RCC 7860 (cell line): ENCODE measurements at places on chromosomes 5 and 9.

- DNase-seq, result no peak
These were observed 128.7 kb upstream of the BOD1 start for GRCh38 chr5:173745123-173745522.

DNA sequence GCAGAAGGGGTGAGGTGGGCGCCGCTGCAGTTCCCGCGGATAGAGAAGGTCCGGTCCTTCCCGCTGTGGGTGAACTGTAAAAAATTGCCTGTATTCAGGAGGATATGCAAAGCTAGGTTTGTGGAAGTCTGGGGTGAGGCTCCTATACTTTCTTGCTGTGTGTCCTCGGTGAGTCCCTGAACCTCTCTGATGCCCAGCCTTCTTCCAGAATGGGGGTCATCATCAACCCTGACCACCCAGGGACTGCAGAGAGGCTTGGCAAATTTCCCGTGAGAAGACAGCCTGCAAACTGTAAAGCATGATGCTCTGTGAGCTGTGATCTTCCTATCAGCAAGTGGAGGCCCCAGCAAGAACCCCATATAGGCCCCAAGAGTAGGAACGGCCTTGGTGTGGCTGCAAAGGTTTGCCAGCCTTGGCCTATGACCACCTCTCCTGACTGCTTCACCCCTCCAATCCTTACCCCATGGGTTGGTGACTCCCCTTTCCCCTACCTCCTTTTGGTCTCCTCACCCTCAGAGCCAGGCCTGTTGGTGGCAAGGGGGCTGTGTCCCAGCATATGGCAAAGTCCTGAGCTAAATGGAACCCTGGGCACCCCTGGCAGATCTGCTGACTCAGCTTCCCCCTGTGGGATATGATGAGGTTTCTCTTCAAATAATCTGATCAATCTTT is 760 bp downstream of the ALDH1B1 start:
- no peak for DNase-seq

DNA sequence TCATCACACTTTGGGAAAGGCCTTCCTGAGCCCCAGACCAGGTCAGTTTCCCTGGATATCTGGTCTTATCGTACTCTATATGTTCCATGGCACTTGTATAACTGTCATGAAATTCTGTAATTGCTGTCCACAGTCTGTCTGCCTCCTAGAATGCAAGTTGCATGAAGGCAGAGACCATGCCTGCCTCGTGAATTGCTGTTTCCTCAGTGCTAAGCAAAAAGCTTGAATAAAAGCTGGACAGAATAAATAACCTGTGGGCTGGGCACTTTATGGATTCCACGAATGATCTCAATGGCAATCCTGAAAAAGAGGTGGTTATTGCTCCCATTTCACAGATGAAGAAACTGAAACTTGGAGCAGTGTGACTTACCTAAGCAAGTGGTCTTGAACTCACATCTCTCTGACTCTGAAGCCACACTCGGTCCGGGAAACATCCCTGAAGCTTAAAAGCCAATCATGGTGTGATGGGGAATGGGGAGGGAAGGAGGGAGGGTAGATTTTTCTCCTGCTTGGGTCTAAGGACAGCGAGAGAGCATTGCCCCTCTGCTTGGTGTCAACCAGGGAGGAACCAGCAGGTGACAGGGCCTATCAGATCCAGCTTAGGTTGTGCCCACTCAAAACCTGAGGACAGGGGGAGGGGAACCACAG is 13.2 kb upstream of the LHX2 start:
- no peak for DNase-seq

GRCh38 chr9:764986-765385 is 76.5 kb upstream of the DMRT1 start:
- no peak for DNase-seq

DNA sequence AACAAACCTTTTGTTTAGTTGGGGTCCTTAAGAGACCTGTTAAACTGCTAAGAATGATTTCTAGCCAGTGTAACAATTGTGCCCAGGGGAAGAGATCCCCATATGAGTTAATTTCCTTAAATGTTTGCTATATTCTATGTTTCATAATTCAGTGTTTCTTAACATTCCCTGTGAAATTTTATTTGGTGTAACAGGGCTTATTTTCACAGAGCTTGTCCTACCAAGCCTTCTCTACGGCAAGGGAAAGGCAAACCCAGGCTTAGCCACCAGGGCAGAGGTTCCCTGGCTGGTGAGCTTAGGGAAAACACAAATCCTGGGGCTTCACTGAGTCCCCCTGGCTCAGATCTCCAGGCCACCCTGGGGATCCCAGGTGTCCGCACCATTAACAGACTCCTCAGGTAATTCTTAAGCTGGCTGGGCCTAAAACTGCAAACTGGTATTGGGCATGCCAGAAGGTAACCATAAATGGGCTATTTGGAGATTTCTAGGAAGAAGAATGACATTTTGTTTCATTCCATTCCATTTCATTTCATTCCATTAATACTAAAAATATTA is 17.0 kb upstream of the LCP2 start:
- no peak for DNase-seq

- no peak for DNase-seq
These were observed 60.4 kb downstream of the HMCN2 start for GRCh38 chr9:130325921-130326320.

DNA sequence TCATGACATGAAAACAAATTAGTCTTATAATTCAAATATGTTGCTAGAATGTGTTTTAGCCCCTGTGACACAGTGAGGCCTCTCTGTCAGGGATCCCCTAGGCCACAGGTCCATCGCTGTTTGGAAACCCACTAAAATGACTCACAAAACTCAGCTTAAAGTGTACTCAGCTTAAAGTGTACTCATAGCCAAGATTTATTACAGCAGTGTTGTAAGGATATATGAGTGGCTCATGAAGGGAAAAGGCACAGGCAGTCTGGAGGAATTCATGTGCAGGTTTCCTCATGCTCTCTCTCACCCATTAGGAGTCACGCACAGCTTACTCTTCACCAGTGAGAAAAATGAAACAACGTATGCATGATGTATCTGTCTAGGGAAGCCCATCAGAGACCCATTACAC is 24.4 kb upstream of the TGFBI start:
- peak; percentile 89 for DNase-seq
